Retinal pigment epithelial cell (primary cell): ENCODE measurements at places on chromosomes 1 and 21.

GRCh38 chr1:116001739-116002487 is 25.6 kb downstream of the SLC22A15 start:
- no peak for DNase-seq

DNA sequence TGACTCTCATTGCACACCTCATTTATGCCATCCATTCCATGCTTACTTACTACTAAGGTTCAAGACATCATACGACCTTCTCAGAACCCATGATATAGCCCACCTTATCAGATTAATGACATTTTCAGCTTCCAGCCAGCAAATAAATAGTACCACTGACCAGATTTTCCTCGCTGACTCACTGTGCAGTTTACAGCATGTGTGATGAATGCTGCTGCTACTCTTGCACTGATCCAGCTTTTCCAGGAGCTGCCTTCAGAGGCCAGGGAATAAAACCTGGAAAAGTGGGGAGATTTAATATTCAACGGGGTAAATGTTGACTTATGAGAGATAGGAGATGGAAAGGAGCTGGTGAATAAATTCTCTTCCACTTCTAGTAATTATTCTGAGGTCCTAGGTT is 247.1 kb downstream of the COL11A1 start:
- DNase-seq: no peak

DNA sequence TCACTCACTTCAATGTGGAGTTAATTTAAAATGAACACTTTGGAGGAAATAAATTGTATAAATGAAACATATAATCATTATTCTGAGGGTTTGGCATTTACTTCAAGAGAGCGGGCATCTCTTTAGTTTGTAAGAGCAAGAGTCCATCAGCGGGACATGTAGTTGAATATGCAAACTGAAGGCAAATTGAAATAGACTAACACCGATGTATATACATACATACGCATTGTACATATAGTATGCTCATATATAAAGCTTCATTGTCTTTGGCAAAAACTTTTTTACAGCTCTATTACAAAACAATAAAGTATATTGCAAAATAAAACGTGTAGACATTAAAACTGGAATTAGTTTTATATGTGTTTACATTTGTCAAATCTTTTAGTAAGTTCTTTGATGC is 328.9 kb downstream of the LTN1 start:
- DNase-seq: no peak

DNA sequence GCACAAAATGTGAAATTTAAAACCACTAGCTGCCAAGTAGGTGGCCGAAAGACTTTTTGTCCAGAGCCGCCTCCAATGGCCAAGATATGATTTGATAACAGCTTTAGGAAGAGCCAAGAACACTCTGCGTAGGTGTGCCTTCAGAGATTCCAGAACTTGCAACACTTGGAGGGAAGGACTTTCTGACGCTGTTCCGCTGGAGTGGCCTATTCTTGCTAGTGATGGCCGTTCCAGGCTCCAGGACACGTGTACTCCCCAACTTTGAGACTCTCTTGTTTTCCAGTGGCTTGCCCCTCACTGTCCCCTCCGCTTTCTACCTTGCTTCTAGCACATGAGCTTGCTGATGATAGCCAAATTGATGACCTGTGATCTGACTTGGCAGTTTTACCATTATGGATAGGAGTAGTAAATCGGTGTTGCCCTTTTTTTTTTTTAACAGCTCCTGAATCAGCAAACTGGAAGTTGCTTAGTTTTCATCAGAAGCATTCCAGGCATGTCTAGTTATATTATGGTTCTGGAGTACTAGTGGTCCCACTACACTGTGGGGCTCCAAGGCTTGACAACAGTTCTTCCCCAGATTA is 1.0 kb downstream of the PRDX6 start:
- no peak for DNase-seq

DNA sequence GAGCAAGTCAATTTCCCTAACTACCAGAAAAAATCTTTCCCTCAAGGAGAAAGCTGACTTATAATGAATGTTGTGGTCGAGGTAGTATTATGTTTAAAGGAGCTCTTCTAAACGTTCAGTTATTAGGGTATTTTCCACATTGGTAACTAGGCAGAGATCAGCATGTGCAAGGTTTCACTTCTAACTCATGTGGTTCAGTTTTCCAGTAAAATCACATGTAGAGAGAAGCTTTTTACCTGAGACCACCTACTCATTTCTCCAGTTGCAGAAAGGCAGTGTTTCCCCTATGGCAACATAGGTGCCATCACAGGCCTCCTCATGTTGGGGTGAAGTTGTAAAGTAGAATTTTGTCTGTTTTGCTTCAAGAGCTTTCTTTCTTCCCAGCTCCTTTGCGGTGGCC is 23.7 kb downstream of the IL23R start:
- DNase-seq: no peak

DNA sequence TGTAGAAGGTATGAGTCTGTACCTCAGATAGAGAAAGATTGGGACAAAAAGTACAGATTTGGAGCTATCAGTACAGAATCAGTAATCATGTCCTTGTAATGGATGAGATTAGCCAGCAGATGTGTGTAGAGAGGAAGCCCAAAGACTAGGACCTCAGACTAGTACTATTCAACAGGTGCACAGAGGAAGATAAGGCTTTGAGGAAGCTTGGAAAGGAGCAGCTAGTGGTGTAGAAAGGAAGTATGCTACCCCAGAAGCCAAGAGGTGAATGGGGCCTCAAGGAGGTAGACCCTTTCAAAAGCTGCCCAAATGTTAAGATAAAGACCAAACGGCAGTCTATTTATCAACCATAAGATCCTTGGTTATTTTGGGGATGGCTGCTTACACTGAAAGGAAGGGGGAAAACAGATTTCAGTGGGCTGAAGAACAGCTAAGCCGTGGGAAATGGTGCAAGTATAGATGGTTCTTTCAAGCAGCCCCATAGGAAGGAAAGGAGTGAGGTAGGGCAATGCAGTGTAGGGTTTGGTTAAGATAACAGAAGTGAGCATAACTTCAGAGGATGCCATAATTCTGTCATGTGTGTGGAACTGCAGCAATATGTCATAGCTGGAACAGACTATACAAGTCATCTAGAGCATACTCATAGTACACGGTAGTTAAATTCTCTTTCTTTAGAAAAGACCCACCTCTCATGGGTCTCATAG is 221.7 kb downstream of the HHIPL2 start:
- DNase-seq: no peak

GRCh38 chr21:33684923-33685560 is 42.7 kb downstream of the ITSN1 start:
- no peak for DNase-seq

DNA sequence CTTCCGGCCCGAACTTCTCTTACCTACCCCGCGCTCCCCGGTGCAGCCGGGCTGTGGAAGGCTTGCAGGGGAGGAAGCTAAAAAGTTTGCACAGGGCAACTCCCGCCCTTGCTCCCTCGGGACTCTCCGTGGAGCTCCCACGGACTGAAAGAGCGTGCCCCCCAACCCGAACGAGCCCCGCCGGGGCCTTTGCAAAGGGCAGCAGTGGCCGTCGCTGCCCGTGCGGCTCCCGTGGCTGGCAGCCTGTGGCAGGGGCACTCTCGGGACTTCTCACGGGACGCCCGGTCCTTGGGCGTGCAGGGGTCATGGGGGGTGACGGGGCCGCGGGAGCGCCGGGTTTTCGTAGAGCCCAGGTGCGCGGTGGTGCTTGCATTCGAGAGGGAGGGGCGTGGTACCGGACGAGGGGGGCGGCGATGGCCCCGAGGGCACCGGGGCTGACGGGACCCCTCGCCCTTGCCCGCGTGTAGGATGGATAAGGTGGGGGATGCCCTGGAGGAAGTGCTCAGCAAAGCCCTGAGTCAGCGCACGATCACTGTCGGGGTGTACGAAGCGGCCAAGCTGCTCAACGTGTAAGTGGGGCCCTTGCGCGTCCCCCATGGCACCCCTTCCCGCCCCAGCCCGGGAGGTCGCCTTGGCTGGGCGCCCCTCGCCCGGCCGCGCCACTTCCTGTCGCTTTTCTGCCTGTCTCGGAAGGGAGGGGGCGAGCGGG is 711 bp downstream of the GADD45A start:
- no peak for DNase-seq

DNA sequence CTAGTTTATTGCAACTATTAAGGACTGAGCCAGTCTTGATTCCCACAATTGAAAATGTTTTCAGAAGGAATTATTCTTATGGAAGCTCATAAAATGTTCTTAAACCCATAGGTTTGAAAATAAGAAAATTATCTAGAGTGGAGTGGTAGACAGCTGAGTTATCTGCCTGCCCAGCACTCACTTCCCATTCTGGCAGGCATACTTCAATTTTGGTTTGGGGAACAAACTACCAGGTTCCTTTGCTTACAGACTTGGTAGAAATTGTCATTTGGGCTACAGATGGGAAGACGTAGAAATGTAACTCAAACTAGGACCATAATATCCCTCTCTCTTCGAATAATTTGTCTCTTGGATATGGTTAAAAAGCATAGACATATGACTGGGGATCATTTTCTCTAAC is 18.4 kb downstream of the JUN start:
- DNase-seq: no peak

- no peak for DNase-seq
Observed at GRCh38 chr1:178120088-178120487, 26.2 kb downstream of the RASAL2 start.

GRCh38 chr1:175802407-175803123 is 59.2 kb upstream of the TNR start:
- no peak for DNase-seq

GRCh38 chr1:225580238-225581099 is 72.5 kb downstream of the ENAH start:
- DNase-seq: no peak

- DNase-seq: no peak
Observed at GRCh38 chr1:220315070-220315839, 43.0 kb upstream of the RAB3GAP2 start.

DNA sequence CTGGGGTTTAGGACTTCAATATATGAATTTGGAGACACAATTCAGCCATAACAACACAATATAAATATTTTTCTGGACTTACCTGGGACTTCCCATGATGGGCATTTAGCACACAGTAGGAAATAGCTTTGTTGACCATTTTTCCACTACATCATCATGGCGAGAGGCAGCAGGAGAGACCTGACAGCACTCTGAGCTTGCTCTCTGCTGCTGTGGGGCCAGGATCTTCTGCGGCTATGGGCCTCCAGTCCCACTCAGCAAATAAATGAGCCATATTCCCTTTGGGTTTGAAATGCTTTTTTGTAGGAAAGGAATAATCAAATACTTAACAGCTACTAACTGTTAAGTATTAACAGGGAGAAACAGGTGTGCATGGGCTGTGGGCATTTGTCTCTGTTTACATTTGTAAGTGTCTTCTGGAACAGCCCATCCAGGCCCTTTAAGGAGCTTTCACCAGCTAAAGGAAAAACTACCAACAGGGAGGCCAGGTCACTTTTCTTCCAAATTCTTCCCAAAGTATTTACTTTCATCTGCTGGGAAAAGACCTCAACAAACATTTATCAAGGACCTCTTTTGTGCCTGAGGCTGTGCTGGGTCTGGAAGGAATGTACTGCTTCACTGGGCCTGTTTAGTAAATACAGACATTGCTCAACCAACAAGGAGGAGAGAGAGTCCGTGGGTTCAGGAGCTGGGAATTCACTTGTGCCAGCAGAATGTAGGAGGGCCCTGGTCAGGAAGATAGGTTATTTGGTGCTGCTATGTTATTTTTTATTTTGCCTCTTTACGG is 133.2 kb downstream of the LRIG2 start:
- DNase-seq: no peak

- DNase-seq: no peak
Observed at GRCh38 chr1:209412036-209412435, 171.5 kb upstream of the CAMK1G start.

- DNase-seq: no peak
Observed at GRCh38 chr1:228249513-228250305, 41.9 kb downstream of the OBSCN start.

GRCh38 chr1:203655671-203656070 is 29.0 kb downstream of the ATP2B4 start:
- DNase-seq: no peak
